Camera-type eye (tissue), 1 donor: ENCODE measurements at places on chromosomes 7 and 10. TPM values are rescaled to one million over a fixed set of nuclear protein-coding genes. Genes with fewer than 3 reads are reported as not detected.

The ACBD7 gene
- 9.8 TPM for total RNA-seq

The FGL2 gene
- total RNA-seq, result 34.0 TPM

The FGFR2 gene
- 77.5 TPM for total RNA-seq

The SPDYE6 gene
- not detected for total RNA-seq

The ARMC3 gene
- total RNA-seq, result 0.77 TPM

The EVX1 gene
- not detected for total RNA-seq

The PNLIPRP3 gene
- total RNA-seq, result not detected

The PDK4 gene
- total RNA-seq, result 8.9 TPM

The WEE2 gene
- 0.27 TPM for total RNA-seq

The ADAM8 gene
- total RNA-seq, result 4.0 TPM

The PIK3AP1 gene
- 5.4 TPM for total RNA-seq

The TSPAN33 gene
- 6.5 TPM for total RNA-seq

The RARRES2 gene
- total RNA-seq, result 66.2 TPM

The C7orf57 gene
- total RNA-seq, result 0.22 TPM

The CHN2 gene
- total RNA-seq, result 62.5 TPM

The TNS3 gene
- 74.2 TPM for total RNA-seq

The AEBP1 gene
- 143 TPM for total RNA-seq

The EFCAB10 gene
- 0.99 TPM for total RNA-seq

The METTL27 gene
- 5.9 TPM for total RNA-seq

The IKZF1 gene
- total RNA-seq, result 4.4 TPM

The CYP26C1 gene
- 0.38 TPM for total RNA-seq

The CTAGE8 gene
- total RNA-seq, result 1.0 TPM

The METTL2B gene
- 38.6 TPM for total RNA-seq

The WASL gene
- 41.5 TPM for total RNA-seq

The CCDC172 gene
- not detected for total RNA-seq

The UBE2H gene
- total RNA-seq, result 111 TPM

The HOXA5 gene
- total RNA-seq, result not detected

The PAPSS2 gene
- total RNA-seq, result 15.2 TPM

The TCTN3 gene
- total RNA-seq, result 31.3 TPM

The PTPRE gene
- 12.6 TPM for total RNA-seq

The DRGX gene
- total RNA-seq, result 1.3 TPM
